PC-3 (cell line): ENCODE measurements at places on chromosomes 6 and 20.
A peak's percentile ranks its signal among the peaks of the same experiment; 100 is the strongest.

GRCh38 chr6:13294499-13295069, 33.8 kb downstream of the TBC1D7 start:
- no peak for DNase-seq

DNA sequence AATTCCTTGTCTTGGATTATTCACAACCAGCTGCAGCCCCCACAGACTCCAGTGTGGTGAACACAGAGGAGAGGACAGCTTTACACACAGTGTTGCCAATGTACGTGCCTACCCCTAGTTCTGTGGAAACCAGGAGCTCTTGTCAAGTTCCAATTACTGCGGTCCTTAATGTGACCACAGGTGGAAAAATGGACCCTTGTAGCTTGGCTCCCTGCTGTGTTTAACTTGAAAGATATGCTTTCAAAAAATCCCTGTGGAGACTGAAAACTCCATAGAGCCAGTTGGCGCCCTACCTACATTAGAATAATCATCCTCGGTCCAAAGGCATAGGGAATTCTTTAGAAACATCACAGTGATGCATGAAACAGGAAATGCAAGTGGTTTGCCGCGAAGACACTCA, 118.3 kb upstream of the SLC22A23 start:
- no peak for DNase-seq

DNA sequence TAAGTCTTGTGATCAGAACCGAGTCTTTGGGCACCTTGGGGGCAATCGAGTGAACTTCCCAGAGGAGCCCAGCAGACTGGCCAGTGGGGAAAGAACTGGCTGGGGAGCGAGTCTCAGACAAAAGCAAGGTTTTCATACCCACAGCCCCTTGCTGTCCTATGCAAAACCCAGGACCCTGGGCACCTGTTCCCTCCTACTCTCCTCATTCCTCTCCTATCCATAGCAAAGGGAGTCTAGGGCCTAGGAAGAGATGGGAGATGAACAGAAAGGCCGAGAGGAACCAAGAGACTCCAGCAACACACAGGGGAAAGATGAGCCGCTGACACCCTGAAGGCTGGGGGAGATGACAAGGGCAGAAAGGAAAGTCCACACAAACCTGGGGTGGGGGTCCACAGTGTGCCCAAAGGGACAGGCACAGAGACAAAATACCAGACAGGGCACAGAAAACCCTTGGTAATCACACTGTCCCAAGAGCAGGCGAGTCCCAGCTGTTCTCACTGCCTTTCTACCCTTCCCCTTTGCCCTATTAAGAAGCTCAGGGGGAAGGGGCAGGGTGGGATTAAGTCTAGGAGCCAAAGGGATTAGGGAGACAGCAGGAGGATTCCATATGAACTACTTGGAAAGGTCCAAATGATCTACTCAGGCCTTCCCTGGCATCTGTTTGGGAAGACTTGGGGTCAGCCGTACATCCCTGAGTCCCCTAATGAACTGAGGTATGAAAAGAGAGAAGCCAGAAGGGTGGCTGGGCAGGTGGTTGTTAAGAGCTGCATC, 6.5 kb downstream of the PPP1R18 start:
- no peak for DNase-seq

GRCh38 chr6:55069132-55069781, 105.1 kb upstream of the HCRTR2 start:
- peak; percentile 83 for DNase-seq

- DNase-seq, result peak; percentile 55
Observed at GRCh38 chr6:112311950-112312547, 35.1 kb upstream of the RFPL4B start.

DNA sequence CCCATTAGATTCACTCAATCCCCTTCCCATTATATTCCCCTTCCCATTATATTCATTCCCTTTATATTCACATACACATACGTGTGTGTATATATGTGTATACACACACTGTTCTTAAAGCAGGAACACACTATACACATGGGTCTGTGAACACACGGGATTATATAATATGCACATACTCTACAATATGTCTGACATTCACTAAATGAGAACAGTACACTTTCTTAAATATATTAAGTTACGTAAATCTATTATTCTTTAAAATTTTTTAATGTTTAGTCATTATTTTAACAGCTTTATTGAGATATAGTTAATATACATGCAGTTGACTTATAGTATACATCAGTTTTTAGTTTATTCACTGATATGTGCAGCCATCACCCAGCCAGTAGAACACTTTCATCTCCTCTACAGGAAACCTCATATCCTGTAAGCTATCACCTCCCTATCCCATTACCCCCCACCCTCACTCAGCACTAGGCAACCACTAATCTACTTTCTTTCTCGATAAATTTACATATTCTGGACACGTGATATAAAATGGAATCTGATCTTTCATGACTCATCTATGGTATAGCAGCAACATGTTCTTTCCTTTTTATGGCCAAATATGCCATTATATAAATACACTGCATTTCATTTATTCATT, 13.9 kb upstream of the SUMO4 start:
- DNase-seq, result no peak

DNA sequence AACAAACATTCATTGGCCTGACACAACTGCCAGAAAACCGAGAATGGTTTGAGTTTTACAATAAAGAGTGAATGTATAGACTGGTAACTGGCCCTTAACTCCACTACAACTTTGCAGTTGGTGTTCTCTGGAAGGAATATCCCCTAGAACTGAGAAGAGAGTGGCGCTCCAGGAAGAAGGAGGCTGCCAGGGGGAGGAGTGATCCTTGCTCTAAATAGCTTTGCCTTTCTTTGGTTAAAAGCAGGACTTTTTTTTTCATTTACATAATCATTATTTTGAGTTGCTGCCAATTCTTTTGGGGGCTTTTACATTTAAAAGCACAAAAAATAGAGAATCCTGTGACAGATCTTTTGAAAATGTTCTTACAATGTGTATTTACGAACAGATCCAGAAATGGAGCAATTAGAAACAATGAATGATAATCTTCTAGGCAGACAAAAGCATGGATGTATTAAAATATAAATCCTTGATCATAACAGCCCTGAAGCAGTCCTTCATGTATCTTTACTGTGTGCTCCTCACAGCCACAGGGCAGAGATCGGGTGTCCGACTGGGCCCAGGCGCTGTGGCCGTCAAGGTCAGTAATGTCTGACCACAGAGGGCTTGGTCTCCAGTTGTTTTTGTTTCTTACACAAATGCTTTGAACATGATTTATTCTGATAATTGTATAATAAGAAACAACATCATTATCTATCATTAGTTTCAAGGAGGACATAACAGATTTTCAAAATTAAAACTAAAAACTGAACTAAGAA, 612.2 kb downstream of the HDGFL1 start:
- DNase-seq, result no peak

DNA sequence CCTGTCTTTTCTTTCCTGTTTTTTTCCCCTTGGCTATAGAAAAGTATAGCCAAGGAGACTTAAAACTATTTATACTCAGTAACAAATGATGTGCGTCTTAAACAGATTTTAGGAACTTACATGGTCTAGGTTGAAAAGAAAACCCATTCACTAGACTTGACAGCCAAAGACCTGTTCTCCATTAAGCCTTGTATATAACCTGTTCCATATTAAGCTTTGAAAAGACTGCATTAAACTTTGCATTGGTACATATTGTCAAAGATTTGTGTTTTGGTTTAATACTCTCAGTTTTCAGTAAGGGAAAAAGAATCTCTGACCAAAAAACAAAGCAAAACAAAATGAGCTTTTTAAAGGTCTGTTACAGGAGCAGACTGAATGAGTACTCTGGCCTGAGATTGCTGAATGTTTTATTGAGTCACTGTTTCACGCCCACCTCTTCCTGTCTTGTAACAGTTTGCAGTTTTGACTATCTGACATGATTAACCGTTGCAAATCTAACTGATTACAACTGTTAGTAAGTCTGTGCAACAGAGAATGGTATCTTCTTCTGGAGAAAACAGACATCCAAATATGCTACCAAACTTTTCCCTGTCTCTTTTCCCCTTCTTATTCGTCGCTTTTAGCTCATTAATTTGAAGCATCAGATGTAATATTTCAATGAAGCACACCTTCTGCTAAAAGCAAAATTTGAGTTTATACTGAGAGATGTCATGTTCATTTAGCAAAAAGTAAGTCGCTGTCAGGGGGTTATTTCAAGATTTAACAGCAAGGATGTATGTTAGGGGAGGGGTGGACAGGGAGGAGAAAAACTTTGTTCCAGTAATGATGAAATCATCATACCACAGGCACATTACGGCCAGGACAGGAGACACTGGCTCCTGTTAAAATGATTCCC, 59.1 kb upstream of the SUPT3H start:
- peak; percentile 65 for DNase-seq

GRCh38 chr20:50286174-50286511, 95.5 kb downstream of the CEBPB start:
- DNase-seq, result no peak

GRCh38 chr20:53957451-53958172, 112.8 kb downstream of the BCAS1 start:
- DNase-seq, result peak; percentile 55

GRCh38 chr6:1591243-1591642, 18.5 kb upstream of the FOXC1 start:
- no peak for DNase-seq

DNA sequence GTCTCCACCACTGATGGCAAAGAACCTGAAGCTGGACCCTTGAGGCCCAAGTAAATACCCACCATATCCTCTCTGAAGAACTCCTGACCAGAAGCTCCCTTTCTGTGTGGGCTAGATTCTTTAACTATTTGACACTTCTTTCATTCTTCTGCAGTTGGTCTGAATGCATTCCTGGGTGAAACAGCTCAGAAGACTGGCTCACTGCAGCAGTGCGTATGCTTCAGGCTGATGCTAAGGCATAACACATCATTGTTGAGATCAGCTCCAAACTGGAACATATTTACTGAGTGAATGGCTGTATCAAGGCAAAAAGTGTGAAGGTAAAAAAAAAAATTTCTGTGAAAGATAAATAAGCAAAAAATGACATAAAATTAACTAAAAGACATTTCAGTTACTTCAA, 19.7 kb downstream of the ZSCAN23 start:
- no peak for DNase-seq

DNA sequence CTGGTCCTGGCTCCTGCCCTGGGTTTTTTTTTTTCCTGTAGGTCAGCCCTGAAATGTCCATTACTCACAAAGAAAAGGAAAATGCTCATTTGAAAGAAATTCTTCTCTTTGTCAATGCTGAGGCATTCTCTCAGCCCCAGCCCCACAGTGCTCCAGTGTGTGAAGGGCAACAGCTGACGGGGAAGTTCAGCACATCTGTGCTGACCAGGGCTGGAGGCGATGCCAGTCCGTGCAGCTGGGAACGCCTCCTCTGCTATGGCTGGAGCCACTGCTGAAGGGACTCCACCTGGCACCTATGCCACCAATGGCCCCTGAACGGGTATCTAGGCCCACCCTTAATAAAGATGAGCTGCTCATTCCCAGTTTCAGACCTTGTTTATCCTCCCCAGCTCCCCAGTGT, 71.9 kb upstream of the SLCO4A1 start:
- DNase-seq, result no peak

- no peak for DNase-seq
Observed at GRCh38 chr20:40678286-40678875, 10.7 kb downstream of the MAFB start.

- DNase-seq, result no peak
Observed at GRCh38 chr6:55957961-55958422, 82.6 kb upstream of the BMP5 start.

DNA sequence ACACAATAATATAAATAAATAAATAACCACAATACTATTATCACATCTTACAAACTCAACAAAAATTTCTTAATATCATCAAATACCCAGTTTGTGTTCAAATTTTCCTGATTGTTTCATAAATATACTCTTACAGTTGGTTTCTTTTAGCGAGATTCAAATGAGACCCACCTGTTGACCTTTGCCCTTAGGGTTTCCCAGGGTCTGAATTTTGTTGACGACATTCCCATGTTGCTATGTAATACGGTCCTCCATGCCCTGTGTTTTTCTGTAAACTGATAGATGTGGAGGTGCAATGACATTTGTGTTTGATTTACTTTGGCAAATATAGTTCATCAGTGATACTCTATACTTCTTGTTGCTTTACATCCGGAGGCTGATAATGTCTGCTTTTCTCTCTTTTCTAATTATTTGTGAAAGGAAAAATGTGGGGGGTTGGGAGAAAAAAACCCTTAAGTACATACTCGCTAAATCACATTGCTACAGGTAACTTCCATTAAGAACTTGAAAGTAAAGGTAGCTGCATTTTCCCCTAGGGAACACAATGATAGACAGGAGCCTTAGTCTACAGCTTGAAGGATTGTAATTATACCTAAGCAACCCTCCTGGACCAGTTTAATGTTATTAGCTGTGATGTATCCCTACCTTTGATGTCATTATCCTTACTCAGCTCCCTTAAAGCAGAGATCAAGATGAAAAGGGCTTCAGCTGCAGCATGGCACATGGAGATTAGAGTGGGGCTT, 6.6 kb downstream of the MOG start:
- DNase-seq, result no peak

GRCh38 chr20:46057856-46058598, 29.0 kb downstream of the SLC12A5 start:
- DNase-seq, result no peak

DNA sequence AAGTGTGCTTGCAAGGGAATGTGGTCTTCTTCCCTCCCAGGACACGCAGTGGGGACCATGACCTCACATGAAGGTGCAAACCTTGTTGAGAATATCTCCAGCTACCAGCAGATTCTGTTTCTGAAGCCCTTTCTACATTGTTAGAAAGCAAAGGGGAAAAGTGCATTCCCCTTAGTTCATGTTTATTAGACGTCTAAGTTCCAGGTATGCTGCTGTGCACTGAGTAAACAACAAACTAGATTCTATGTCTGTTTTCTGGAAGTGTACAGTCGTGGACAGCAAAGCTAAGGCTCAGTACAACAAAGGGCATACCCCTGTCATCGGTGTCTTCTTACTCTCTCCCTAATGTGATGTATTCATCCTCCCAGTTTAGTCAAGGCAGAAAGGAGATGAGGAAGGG, 178.5 kb downstream of the KIF16B start:
- no peak for DNase-seq

DNA sequence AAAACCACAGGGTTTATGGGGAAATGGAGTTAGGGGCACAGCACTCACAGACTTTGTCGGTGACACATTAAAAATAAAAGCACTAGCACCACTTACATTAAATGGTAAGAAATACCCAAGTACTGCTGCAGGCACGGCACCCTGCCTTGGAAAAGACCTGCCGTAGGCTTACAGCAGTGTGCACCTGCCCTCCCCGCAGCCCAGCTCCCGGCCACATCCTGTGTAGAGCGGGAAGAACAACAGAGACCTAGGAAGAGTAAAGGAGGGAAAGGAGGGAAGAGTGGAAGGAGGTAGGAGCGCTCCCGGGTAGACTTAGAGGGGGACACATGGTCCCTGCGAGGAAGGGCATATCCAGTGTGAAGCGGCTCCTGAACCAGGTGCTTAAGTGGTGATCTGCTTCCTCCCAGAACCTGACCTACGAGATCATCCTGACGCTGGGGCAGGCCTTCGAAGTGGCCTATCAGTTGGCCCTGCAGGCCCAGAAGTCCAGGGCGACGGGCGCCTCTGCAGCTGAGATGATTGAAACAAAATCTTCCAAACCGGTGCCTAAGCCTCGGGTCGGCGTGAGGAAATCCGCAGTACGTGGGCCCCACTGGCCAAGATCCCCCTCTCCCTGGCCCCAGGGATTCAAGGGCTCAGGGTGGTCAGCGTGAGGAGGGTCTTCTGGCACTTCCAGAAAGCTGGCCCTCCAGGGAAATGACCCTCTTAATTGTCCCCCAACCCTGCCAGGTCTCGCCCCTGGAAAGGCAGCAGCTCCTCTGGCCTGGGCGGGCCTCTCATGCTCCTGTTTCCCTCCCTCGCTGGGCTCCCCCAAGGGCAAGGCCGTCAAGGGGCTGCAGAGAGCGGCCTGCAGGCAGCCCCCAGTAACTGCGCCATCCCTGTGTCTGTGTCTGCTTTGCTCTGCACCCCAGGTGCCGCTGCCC, 55.5 kb downstream of the TCP11 start:
- DNase-seq, result no peak

- no peak for DNase-seq
Observed at GRCh38 chr6:126388104-126388598, 48.2 kb downstream of the CENPW start.
